ENCODE measurements at places on chromosomes 12 and 14.

GRCh38 chr12:54416687-54417603 is 2.1 kb downstream of the ITGA5 start:
- no peak for DNase-seq

DNA sequence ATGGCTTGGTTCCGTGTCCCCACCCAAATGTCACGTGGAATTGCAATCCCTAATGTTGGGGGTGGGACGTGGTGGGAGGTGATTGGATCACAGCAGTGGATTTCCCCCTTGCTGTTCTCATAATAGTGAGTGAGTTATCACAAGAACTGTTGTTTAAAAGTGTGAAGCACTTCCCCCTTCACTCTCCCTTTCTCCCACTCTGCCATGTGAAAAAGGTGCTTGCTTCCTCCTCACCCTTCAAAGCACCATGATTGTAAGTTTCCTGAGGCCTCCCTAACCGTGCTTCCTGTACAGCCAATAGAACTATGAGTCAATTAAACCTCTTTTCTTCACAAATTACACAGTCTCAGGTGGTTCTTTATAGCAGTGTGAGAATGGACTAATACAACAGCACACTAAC is 5.3 kb upstream of the CEP128 start:
- no peak for DNase-seq

- DNase-seq: no peak
Measured at GRCh38 chr14:60184146-60184904, 19.1 kb upstream of the DHRS7 start.

GRCh38 chr12:132342251-132343227 is 13.2 kb upstream of the GALNT9 start:
- DNase-seq: peak; percentile 76

- DNase-seq: no peak
Measured at GRCh38 chr12:3328081-3328480, 162.9 kb upstream of the PRMT8 start.

DNA sequence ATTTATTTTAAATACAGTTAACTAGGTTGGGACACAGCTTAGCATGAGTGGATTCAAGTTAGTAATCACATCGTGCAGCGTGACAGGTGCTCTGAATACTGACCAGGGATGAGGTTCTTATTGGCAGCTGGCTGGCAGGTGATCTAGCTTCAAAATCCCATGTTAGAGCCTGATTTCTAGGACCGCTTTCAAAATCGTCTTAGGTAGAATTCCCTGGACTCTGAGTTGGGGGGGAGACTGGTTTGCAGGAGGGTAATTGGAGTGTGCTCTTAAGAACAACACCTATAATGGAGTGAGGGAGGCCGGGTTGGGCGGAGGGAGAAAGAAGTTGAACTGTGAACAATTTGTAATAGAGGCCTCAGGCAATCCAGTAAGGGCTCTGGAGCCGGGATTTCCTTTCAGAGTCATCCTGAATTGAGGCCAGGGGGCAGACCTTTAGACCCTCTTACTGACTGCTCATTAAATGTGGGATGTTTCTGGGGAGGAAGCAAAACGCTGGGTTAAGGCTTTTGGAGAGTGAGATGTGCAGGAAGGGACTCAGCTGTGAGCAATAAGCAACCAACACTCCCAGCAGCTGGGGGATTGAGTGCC is 874 bp upstream of the YARS2 start:
- DNase-seq: peak; percentile 60

DNA sequence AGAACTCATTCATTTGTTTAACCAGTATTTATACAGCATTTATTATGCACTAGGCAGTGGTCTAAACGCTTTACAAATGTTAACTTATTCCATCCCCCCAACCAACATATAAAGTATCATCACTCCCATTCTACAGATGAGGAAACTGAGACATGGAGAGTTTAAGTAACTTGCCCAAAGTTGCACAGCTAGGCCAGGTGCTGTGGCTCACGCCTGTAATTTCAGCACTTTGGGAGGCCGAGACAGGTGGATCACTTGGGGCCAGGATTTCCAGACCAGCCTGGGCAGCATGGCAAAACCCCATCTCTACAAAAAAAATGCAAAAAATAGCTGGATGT is 37.9 kb downstream of the ZFP36L1 start:
- no peak for DNase-seq

DNA sequence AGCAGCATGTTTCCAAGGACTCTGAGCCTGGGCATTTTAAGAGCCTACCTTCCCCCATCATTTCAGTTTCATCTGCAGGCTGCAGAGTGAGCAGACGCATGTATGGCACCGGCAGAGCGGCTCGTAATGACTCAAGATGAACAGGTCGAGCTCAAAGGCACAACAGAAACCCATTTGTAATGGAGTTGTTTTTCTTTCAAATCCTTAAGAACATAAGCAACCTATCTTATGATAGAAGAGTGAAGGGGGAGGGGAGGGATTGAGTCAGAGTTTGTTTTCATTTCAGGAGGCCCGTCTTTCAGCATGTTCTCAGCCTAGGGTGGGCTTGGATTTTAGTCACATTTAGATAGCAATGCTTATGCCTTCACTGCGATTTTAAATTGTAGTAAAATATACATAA is 54.9 kb upstream of the CISTR start:
- DNase-seq: no peak

DNA sequence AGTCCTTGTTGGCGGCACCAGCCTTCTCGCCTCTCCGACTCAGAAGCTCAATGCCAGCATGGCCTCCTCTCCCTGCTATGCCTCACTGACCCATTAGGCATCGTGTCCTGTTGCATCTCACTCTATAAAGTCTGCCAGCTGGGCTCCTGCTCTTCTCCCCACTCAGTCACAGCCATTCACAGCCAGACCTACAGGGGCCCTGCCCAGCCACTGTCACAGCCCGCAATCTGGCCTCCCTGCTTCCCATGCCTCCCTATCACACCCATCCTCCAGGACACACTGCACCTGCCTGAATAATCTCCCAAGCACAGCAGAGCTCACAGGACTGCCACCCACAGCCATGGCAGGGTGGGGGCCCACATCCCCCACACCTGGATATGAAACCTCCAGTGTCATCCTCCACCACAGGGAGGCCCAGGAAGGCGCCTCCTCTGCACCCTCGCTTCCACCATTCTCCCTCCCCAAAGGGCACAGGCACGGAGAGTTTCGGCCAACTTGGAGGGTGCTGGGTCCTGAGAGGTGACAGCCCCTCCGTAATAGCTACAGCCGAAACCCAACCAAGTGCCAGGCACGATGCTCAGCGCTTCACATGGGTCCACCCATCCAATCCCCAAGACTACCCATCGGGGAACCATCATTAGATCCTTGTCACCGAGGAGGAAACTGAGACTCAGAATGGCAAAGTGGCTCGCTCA is 370.3 kb downstream of the BCL11B start:
- no peak for DNase-seq

GRCh38 chr14:54120260-54120659 is 163.6 kb upstream of the BMP4 start:
- no peak for DNase-seq

- no peak for DNase-seq
Measured at GRCh38 chr12:6020930-6021329, 75.9 kb upstream of the ANO2 start.

DNA sequence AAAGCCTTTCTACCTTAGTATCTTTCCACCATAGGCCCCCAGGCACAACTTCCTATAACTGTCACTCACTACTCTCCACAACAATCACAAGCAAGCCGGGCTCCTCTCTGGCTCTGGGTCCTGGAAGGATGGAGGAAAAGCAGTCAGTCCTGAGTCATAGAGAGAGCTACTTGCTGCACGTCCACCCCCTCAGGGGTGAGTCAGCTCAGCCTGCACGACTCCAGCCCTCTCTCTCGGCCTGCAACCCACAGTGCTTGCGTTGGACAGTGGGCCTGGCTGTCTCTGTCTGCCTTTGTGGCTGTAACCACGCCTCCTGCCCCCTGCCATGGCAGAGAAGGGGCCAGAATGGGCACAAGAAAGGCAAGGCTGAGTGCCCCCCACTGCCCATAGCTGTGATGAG is 154.1 kb upstream of the FKBP4 start:
- peak; percentile 69 for DNase-seq

- peak; percentile 70 for DNase-seq
Measured at GRCh38 chr14:24296341-24297157, 3.0 kb downstream of the DHRS1 start.

- DNase-seq: no peak
Measured at GRCh38 chr12:57340104-57340503, 89.1 kb upstream of the STAC3 start.

All from ecto neural progenitor cell (in vitro differentiated cells).